Caco-2 (cell line): ENCODE measurements at places on chromosomes 5 and 9. TPM values are rescaled to one million over a fixed set of nuclear protein-coding genes. Genes with fewer than 3 reads are reported as not detected.

Gene SELENOP
- 114 and 153 TPM in 2 replicates for total RNA-seq

Gene RNF208
- total RNA-seq = 6.3 and 6.5 TPM in 2 replicates

Gene FYB1
- 0.60 and 1.3 TPM in 2 replicates for total RNA-seq

Gene PPIC
- 46.7 and 50.6 TPM in 2 replicates for total RNA-seq

Gene GRM6
- not detected in 2 replicates for total RNA-seq

Gene FOXD4
- total RNA-seq = 0.56 and 0.93 TPM in 2 replicates

Gene GADD45G
- 3.7 and 5.4 TPM in 2 replicates for total RNA-seq

Gene LIFR
- total RNA-seq = 4.8 and 5.1 TPM in 2 replicates

Gene C9
- total RNA-seq = 0.39 and 0.41 TPM in 2 replicates

Gene GPR151
- total RNA-seq = not detected in 2 replicates

Gene SCGB3A2
- not detected in 2 replicates for total RNA-seq
